Globus pallidus (tissue), 1 donor: ENCODE measurements at places on chromosomes 7 and 10.
A peak's percentile ranks its signal among the peaks of the same experiment; 100 is the strongest.

- DNase-seq, result no peak
Measured at GRCh38 chr7:4154882-4155535, 527.1 kb upstream of the FOXK1 start.

GRCh38 chr7:30465811-30466180, 12.8 kb downstream of the NOD1 start:
- no peak for DNase-seq

GRCh38 chr10:58778966-58779365, 266.3 kb downstream of the BICC1 start:
- DNase-seq, result no peak

GRCh38 chr10:21047096-21047495, 150.0 kb upstream of the NEBL start:
- no peak for DNase-seq

DNA sequence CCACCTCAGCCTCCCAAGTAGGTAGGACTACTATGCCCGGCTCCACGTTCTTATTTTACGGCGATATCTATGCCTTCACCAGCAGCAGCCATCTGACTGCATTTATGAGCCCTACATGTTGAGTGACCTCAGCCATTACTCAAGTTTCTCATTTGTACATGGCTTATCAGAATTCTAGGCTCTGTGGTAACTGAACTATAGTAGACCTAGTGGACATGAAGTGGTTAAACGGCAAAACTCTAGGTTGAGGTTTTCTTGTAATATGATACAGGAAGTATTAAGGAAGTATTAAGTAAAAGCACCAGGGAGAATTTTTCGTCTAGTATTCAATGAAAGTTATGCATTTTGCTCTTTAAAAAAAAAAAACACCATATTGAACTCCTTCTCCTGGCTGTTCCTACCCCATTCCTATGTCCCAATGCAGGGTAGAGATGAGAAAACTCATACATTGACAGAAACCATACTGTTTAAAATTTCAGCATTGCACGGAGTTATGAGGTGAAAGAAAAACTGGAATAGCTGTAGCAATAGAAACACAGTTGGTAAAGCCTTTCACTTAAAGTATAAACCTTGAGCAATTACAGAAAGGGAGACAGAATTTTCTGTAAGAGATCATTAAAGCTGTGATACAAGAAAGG, 39.8 kb upstream of the EPC1 start:
- no peak for DNase-seq

- DNase-seq, result no peak
Measured at GRCh38 chr10:18822156-18822555, 162.9 kb downstream of the ARL5B start.

DNA sequence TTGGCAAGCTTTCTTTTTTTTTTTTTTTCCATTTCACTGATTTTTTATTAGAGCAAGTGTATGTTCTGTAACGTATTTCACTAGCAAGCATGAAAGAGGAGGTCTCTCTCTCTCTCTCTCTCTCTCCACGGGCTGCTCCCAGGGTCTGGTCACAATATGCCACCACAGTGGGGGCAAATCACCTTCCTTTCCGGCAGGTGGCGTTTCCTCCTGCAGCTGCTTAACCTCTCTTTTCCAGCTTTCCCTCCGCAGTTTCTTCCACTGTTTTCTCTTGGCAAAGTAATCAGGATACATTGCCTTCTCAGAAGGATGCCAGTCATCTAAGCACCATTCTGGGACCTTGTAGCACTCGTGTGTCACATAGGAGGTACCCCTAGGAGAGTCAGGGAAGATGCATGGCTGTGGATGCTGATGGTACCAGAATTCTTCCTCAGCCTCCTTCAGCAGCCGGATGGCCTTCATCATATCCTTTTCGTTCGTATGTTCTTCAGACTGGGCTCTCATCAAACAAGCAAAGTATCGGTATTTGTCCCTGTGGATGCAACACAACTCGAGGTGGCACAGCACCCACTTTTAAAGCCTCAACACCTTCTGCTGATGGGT, 197.3 kb upstream of the PODXL start:
- DNase-seq, result no peak

- DNase-seq, result no peak
Measured at GRCh38 chr10:118922226-118922625, 107.3 kb upstream of the NANOS1 start.

DNA sequence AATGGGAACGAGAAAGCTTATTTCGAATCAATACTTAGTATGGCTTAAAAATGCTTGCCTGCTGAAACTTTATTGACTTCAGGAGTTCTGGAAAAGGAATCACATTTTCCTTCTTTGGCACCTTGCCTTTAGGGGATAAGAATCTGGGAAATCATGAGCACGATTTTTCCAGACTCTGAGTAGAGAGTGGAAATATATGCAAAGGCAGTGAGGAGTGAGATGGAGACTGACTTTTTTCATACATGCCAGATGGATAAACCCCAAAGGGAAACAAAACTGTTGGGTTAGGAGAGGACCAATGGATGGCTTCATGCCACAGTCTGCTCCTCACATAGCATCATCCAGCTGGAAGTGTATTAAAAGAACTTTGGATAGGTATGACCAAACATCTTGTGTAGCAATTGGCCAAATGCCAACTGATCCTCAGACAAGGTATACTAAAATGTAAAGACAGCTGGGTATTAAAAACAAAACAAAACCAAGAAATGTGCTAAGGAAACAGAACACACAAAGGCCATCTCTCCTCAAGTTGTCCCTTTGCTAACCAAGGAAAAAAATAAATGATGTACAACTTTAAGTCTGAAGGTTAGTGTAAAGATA, 1.7 kb downstream of the COL28A1 start:
- no peak for DNase-seq

- no peak for DNase-seq
Measured at GRCh38 chr10:109103278-109103677, 820.0 kb downstream of the XPNPEP1 start.

- DNase-seq, result peak; percentile 43
Measured at GRCh38 chr10:7432884-7433726, 22.3 kb upstream of the SFMBT2 start.

GRCh38 chr7:37786741-37787569, 61.4 kb upstream of the NME8 start:
- peak; percentile 43 for DNase-seq

GRCh38 chr7:3094701-3095445, 51.2 kb upstream of the CARD11 start:
- DNase-seq, result peak; percentile 47

GRCh38 chr10:61888744-61889143, 12.8 kb upstream of the ARID5B start:
- no peak for DNase-seq

- no peak for DNase-seq
Measured at GRCh38 chr7:15554081-15554480, 7.7 kb downstream of the AGMO start.

DNA sequence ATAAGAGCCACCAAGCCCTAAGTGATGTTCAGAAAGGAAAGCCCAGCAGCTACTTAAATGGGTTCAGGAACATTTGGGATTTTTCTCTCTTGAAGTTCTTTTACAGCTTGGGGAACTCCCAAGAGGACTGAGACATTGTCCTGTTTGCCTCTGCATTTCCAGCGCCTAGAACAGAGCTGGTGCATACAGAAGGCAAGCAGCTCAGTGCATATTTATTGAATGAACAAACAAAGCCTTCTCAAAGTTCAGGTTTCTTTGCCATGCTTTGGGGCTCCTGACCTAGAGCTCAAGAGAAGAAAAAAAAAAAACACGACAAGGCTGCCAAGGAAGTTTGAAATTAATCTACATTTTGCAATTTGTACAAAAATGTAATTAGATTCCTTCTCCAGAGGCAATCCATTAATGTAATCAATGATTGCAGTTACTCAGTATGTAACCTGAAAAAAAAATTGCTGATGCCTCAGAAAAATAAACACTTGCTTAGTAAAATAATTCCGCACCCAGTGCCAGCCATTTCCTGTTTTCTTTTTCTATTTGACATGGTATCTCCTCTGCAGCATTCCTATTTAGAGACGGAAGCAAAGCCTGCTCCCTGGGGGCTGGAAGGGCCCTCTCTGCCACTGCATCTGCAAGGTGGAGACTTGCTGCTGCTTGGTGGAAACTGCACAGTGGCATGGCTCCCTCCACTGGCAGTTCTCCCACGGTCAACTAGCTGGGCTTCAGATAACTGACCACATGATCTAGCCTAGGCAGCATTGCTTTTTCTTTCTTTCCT, 157.3 kb downstream of the TMEM178B start:
- peak; percentile 55 for DNase-seq

DNA sequence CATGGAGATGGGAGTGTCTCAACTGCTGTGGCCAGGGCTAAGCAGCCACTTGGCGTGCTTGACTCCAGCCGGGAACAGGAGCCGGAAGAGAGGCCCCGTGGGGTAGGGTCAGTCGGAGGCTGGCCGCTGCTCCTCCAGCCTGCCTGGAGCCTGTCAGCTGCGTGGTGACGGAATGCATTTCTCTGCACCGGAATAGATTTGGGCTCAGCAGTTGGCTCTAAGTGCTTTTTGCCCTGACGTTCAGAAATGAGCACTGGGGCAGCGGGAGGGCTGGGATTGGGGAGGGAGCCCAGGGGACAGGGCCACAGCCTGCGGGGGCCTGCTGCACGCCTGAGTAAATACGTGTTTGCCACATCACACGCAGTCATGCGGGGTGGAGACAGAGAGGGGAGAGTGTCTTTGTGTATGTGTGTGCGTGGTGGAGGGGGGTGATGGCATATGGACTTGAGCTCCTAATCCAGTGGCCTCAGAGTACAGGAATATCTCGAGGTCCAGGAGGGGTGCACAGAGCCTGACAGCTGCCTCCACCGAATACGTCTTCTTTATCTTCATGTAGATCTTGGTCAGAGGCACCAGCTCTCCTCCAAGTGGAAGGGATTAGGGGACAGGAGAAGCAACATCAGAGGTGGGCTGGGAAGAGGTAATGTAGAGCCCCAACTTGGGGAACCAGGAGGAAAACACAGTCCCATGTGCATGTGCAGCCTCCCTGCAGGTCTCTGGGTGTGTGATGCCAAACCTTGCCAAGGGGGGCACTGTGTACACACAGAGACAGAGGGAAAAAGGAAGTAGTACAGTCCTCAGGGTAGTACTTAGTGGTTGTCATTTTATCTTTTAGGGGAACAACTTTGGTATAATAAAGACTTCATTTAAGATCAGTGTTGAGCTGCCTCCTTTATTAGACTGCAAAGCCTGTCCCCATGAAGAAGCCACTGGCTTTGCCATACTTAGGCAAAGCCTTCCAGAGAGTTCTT, 151.4 kb downstream of the CDH23 start:
- peak; percentile 17 for DNase-seq

DNA sequence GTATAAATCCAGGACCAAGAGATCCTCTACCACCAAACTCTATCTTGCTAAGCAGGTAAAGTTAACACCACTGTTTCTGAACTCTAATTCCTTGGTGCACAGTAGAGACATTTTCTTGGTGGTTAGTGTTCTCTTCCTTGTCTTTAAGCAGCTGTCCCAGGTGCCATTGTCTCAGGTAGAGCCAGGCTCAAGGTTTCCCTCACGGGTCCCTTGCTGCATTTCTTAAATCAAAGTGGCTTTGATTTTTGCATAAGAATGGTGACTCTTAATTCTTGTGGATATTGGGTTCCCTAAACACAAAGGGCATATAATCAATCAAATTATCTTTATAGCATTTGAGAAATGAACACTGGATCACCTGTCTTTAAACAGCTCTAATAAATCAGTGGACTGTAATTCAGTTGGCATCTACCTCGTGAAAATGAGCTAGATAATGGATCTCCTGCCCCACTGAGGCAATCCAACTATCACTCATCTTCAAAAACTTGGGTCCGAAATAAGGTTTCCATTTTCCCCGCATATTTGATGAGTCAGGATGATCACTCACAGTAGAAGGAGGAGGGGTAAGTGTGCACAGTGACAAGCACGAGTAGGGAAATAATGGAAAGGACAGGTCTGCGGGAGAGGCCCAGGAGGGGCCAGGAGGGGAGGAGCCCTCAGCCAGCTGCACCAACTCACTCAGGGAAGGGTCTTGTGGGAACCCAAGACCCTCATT, 2.4 kb downstream of the ABCC2 start:
- DNase-seq, result no peak

- DNase-seq, result no peak
Measured at GRCh38 chr10:36091007-36091406, 448.9 kb upstream of the FZD8 start.
